ENCODE measurements at places on chromosomes 5 and 9.

DNA sequence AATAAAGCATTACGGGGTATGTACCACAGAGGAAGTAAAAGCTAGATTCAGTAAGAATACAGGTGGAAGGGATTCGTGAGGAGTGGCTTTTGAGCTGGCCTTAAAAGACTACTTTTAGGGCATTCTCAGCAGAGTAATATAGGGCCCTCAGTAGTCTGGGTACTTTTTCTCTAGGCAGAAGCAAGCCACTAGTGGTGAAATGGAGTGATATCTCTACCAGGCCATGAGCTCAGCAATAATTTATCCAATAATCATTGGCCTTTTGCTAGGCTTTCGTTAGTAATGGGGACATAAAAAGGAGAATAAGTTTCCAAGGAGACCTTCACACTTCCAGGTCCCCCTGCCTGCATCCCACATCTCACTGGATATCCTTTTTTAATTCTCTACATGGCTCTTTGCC, 1.7 kb downstream of the POLR3G start:
- DNase-seq = no peak

- no peak for DNase-seq
These were observed 603.6 kb upstream of the CLINT1 start for GRCh38 chr5:158462349-158463114.

- no peak for DNase-seq
These were observed 2.4 kb downstream of the PTCH1 start for GRCh38 chr9:95514342-95514741.

GRCh38 chr9:36946653-36947052, 87.4 kb downstream of the PAX5 start:
- DNase-seq = no peak

- DNase-seq = no peak
These were observed 1495.6 kb upstream of the CDH6 start for GRCh38 chr5:29697785-29698414.

DNA sequence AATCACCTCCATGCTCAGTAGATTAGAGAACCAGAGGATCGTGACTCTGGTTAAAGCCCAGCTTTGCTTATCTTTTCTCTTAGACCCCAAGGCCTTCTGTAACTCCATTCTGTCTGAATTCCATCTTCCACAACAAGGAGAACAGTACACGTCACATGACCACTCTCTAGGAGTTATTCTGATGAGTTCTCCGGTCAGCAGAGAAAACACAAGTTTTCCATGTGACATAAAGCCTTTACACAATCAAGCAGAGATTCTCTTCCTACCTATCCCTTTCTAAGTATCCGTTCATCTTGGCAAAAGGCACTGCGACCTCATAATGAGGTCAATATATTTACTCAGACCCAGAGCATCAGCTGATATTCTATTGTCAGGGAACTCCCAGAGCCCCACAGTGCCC, 112.3 kb downstream of the TRPM6 start:
- no peak for DNase-seq

DNA sequence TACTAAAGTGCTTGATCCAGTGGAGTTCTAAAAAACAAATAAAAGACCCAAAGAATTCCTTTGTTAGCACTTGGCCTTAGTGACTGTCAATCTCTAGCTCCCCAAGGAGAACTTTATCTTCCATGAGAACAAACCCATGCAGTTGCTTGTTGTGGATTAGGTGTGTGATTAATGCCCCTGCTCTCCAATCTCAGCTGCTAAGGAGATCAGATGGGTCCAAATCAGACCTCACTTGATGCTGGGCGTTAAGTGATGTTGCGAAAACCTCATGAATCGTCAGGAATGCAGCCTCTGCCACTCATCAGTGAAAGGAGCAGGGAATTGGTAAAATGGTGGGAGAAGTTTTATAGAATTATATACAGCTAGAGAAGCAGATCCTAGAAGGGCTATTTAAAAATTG, 133.7 kb downstream of the DMAC1 start:
- no peak for DNase-seq

- no peak for DNase-seq
These were observed 354.1 kb upstream of the SLC30A5 start for GRCh38 chr5:68739752-68740151.

DNA sequence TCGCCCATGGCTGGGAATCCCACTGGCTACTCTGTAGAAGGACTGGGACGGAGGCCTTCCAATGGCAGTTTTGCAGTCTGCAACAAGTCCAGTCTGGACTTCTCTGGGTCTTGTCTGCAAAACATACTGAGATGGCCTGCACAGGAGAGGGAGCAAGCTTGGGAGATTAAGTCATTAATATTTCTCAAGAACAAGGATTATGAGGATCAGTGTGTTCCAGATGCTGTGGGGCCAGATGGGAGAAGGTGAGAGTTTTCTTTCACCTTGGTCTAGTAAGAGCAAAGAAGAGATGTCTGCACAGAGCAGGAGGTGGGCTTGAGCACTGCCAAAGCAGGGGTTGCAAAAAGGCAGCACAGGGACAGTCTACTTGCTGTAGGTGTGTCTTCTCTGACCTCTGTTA, at the start of gene PDE6A:
TSS of gene PDE6A (minus strand) at position 128 of the 400 bp plus-strand sequence. CDS start at position 8, 120 bp downstream.
- no peak for DNase-seq

GRCh38 chr9:79012561-79012960, 559.2 kb upstream of the TLE4 start:
- no peak for DNase-seq

DNA sequence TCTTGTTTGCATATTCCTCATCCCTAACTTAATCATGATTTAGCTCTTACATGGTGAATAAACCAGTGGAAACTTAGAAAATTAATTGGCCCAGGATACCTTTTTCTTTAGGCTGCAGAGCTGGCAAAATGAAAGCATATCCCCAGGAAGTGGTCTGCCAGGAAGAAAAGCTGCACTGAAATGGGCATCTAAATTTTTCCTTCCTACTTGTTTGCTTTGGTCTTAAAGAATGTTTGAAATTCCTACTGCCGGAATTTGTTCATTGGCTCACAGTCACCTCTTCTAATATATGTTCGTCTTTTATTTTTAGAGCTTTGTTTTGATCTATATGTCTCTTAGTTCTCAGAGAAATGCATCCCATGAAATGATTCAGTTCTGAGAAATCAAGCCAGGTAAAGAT, 113.2 kb upstream of the ELL2 start:
- no peak for DNase-seq

DNA sequence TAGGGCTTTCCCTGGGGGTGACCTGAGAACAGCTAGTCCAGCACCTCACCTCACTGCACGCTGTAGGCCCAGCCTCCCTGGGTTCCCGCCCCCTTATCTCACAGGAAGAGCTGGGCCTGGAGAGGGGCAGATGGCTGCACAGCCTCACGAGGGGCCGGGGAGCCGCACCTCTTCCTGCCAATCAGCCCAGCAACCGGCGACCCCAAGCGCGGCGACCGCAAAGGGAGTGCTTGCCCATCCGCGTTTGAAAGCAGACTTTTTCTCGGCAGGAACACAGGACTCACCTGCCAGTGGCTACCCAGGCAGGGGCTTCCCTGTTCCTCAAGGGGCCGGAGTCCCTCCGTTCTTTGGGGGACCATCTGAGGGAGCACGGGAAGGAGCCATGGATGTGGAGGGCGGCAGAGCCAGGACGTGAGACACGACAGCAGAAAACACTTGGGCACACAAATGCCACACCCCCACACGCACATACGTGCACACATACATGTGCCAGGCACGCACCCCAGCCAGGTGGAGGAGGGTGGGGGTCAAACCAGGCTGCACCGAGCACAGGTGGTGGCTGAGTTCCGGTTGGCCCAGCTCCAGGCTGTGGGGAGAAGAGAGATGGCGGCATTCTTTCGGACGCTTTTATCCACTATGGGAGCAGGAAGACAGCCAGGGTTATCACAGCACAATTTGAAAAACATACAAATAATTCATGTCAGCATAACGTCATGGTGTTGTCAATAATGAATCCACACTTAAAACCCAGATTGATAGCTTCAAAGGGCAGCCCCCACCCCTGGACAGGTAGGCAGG, 11.3 kb downstream of the TMEM250 start:
- DNase-seq = peak; percentile 48

DNA sequence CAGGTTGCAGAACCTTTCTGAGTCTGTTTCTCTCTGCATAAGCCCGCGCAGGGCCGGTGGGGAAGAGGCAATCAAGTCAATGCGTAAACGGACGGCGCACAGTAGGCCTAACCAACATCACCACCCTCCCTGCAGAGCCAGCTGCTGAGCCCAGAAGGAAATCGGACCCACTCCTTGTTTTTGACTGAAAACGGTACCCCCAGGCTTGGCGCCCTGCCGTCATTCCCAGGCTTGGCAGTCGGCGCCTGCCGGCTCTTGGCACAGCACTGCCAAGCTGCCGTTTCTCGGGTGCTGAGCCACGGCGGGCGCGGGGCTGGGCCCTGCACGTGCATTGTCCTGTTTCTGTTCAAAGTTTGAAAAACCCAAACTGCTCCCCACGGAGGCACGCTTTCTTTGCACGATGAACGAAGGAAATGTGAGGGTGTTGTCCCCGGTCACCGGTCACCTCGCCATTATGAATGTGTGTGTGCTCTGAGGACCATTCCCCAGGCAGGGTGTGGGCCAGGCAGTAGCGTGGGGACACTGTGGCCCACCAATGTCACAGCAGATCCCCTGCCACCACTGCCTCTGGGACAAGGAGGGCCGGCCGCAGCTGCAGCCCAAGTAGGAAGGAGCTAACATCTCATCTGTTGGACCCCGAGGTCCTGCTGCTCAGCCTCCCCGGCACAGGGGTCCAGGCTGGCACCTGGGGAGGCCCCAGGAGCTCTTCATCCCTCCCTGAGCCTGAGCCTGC, 20.1 kb downstream of the FIBCD1 start:
- no peak for DNase-seq

GRCh38 chr5:148374690-148375360, 8.9 kb upstream of the FBXO38 start:
- DNase-seq = peak; percentile 34

DNA sequence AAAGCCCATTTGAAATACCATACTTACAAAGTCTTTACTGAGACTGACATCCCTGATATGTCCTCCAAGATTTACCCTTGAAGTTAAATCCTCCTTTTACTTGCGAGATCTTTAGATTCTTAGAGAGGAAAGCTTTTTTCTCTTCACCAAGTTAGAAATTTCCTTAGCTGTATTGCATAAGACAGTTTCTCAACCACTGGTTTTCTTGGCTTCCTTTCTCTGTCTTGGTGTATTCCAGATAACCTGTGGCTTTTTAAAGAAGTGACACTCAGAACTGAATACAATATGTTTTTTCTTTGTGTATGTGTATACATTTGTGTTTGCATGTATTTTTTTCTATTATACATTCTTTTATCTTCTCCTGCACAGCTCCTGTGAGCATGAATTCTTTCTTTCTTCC, 65.0 kb downstream of the SNCAIP start:
- no peak for DNase-seq

DNA sequence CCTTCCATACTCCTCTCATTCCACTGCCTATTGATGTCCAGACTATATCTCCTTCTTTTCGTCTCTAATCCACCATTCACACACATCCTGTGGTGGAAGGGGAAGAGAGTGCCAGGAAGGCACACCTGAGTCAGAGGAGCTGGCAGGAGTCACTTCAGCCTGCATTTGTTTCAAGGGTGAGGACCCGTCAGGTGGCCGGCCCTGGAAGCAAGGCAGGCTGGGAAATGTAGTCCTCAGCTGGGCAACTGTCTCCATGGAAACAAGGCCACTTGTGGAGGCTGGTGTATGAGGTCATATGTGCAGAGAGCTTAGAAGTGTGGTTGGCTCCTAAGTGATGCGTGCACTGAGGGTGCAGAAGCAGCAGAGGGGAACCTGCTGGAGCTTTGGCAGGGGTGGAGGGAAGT, 278.4 kb downstream of the NSG2 start:
- DNase-seq = no peak

- no peak for DNase-seq
These were observed 69.3 kb upstream of the STC2 start for GRCh38 chr5:173397516-173397915.

DNA sequence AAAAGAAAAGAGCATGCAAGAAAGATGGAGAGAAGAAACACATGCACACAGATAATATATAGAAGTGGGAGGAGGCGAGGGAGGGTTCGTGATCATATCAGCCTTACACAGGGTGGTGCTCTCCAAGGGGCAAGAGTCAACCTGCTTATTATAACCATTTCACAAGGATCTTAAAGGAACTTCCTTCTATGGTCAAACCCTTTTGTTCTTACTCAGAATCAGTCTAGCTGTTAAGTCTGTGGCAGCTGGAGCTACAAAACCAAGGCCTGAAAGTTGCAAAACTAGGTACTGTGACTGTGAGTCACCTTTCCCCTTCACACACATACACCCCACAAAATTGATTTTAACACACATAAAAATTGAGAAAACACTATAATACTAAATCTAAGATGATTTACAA, 18.5 kb upstream of the ERMP1 start:
- DNase-seq = peak; percentile 33

- DNase-seq = no peak
These were observed 67.1 kb downstream of the EHMT1 start for GRCh38 chr9:137685741-137686420.

- no peak for DNase-seq
These were observed 15.4 kb downstream of the CEMIP2 start for GRCh38 chr9:71752928-71753327.

DNA sequence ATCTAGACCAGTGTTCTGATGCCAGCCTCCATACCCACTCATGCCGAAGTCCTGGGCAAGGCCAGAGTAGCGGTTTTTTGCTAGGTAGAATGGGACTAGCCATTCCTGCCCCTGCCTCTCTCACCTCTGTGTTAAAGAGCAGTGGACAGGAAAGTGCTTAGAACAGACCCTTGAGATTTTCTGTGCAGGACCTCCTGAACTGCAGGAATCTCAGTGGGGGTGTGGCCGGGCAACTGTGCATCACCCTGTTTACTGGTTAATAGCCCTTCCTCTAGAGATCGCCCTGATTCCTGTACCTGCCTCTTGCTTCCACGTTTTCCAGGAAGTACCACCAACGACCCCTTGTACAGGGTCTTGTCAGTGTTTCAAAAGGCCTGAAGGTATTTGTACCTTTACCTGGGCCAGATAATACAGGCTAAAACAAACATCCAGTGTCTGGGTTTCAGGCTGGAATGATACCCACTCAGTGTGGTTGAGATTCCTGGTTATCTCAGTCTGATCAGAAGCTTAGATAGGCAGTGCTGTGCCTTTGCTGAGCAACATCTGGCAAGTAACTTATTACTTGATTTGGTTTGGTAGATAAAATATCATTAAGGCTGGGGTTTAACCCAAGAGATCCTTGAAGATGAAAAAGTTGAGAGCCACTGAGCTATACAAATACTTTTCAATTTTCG, 65.9 kb downstream of the RGS3 start:
- DNase-seq = no peak

DNA sequence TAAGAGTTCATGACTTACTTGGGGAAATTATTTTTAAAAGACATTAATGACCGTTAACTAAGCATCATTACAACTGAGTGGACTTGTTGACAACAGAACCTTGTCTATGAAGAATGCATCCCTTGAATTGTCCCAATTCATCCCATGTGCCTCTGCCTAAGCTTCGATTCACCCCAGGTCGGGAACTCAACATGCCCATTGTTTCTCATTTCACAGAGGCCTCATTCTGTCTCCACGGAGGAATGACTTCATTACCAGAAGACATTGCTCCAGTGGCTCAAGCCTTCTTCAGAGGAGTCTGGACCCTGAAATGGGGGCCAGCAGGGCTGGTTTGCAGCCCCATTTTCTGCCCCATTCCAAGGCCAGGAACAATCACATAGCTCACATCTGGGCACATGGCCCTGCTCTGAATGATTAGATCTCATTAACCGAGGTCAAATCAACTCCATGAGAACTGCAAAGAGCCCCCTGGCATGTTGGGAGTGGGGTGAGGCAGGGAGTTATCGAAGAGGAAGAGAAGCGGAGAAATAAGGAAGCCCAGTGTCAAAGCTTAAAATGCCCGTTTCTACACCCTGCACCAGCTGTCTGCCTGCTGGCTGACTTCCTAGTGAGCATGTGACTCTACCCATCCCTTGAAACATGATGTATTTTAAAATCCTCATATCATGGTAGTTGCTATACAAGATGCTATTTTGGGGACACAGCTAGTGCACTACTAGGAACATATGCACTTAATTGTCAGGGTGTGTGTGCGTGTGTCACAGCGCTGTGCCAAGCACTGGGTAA, 137.3 kb downstream of the LHFPL2 start:
- peak; percentile 15 for DNase-seq
